ENCODE measurements at places on chromosomes 11 and 22.

GRCh38 chr11:19279451-19279850 is 38.7 kb upstream of the E2F8 start:
- DNase-seq = no peak

- DNase-seq = peak; percentile 17
Measured at GRCh38 chr22:43343262-43343669, at the start of gene SCUBE1. Gene SCUBE1 (minus strand): TSS chr22:43343372. CDS start chr22:43343261, 111 bp downstream.

DNA sequence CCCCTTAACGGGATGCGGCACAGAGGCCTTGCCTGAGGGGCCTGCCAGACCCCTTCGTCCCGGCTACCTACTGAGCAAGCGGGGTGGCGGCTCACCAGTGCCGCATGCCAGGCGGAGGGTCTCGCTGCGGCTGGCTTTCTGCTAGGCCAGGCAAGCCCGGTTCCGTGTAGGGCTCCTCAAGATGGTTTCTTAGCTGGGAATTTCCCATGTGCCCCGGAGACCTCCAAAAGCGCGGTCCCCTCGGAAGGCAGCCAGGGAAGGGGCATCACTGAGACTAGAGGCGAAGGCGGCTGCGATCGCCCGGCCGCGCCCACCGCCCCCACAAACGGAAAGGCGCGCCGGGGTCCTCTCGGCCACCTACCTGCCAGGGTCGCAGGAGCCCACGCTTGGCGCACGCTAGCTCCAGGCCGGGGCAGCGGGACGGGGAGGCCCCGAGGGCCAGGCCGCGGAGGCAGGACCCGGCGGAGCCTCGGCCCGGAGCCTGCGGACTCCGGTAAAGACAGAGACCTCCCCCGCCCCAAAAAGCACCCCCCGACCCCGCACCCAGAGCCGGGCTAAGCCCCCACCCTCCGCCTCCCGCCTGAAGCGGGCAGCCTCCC is 23.8 kb downstream of the MICAL3 start:
- DNase-seq = no peak

DNA sequence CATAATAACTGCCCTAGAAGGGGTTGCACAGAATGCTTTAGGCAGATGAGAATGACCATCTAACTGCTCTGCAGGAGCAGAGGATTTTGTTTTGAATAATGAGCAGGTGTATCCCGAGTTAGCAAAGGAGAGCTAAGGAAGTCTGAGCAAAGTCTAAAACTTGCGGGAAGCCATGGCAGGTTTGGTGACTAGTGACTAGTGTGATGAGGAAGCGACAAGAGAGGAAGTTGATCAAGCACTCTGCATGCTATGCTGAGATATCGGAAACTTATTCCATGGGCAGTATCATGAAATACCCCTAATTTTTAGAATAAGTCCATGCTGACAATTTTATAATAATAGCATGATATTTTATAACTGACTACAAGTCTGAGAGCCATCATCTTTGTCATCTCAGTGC is 12.9 kb downstream of the OLFML1 start:
- DNase-seq = no peak

DNA sequence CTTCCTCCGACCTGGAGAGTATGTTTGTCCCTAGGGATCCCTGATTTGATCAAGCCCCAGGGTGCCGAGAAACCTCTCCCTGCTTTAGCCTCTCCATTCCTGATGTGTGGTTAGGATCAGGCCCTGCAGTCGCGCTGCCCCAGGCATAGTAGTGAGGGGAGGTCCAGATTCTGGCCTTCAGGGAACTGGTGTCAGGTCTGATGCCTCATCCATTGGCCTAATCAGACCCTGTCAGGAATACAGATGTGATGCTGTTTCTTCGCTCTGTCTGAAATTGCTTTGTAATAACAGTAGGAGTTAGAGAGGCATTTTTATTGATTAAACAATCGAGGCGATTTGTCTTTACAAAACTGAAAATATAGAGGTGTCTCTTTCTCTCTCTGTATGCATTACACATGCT is 75.2 kb downstream of the GRIK4 start:
- DNase-seq = no peak

- DNase-seq = no peak
Measured at GRCh38 chr11:27058456-27058855, 17.8 kb downstream of the BBOX1 start.

DNA sequence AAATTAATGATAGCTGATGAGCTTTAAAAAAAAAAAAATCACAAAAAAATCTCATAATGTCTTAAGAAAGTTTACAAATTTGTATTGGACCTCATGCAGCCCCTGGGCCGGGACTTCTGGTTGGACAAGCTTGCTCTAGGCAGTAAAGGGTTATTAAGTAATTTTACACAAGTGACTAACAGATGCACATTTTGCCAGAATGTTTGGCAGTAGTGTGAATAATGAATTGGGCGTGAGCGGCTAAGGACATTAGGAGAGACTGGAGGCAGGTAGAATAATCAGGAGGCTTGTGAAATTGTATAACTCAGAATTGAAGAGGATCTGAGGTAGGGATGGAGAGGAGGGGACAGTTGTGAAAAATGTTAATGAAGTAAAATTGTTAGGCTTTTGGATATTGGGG is 77.4 kb downstream of the HIPK3 start:
- DNase-seq = no peak

DNA sequence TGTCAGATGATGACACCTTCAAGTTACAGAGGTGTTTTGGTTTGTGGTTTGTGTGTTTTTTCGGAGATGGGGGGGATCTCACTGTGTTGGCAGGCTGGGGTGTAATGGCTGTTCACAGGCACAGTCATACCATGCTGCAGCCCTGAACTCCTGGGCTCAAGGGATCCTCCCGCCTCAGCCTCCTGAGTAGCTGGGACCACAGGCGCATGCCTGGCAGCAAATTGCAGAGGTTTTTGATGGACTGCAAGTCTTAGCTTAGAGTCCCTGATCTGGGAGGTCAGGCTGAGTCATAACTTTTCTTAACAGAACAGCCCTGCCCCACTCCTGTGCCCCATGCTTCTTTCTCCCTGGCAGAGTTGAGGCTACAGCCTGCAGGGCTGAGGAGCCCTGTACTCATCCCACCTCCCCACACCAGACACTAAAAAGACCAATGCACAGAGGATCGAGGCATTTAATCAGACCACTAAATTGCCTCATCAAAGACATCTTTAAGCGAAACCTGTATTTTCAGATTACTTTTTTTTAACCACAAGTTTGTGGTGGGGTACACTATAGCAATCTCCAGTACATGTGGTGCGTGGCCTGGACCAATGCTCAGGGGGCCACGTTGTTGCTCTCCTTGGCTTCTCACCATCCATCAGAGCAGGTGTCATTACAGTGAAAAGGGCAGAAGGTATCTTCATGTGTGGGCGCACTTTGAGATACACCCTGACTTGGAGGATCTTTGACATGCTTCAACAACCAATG is 17.1 kb upstream of the ADORA2A start:
- no peak for DNase-seq

- DNase-seq = no peak
Measured at GRCh38 chr11:117335399-117335798, 7.7 kb downstream of the CEP164 start.

- no peak for DNase-seq
Measured at GRCh38 chr22:38452373-38453065, 2.5 kb downstream of the KCNJ4 start.

GRCh38 chr11:130404727-130405126 is 23.7 kb downstream of the ADAMTS8 start:
- no peak for DNase-seq

- no peak for DNase-seq
Measured at GRCh38 chr11:76169473-76169896, 36.8 kb downstream of the WNT11 start.

GRCh38 chr11:19375440-19375839 is 134.7 kb upstream of the E2F8 start:
- no peak for DNase-seq

DNA sequence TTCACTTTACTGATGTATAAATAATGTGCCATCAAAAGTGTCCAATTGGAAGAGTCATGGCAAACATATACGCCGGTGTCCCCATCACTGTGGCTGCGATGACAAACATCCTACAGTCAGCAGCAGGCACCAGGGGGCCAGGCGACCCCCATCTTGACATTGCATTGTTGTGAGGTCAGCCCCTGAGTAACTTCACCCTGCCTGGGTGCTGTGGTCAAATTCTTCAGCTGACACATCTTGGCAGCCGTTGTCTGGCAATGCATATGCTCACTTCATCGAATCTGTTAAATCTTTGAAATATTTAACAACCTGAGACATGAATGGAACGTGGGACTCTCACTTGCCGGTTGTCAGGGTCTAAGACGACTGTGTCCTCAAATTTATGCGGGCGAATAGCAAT is 430.9 kb downstream of the BRD1 start:
- DNase-seq = no peak

DNA sequence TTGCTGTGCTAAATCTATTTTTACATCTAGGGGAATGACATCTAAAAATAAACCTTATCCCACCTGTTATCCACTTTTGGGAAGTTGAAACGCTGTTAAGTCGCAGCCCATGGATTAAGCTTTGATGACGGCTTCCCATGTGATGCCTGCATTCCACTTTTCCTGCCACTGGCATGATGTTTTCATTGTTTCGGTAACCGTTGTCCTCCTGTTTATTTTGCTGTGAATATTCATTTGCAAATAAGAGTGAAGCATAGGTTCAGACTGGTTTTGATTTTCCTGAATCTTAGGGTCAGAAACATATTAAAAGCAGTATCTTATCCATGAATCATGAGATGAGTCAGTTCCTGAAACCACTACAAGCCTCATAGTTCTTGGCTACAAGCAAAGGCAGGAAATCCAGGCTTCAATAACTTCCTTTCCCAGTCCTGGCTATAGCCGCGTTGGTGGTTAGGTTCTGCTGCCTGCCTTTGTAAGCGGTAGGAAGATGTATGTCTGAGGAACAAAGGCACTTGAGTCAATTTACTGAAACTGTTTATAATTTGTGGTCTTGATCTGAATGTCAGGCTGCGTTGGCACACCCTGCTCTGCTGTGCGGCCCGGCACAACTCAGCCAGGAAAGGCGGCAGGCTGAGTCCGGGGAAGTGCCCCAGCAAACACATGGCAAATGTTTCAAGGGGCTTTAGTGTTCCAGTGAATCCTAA is 19.4 kb downstream of the TEAD1 start:
- DNase-seq = no peak

GRCh38 chr22:49892226-49892899 is 25.9 kb downstream of the ALG12 start:
- DNase-seq = no peak

DNA sequence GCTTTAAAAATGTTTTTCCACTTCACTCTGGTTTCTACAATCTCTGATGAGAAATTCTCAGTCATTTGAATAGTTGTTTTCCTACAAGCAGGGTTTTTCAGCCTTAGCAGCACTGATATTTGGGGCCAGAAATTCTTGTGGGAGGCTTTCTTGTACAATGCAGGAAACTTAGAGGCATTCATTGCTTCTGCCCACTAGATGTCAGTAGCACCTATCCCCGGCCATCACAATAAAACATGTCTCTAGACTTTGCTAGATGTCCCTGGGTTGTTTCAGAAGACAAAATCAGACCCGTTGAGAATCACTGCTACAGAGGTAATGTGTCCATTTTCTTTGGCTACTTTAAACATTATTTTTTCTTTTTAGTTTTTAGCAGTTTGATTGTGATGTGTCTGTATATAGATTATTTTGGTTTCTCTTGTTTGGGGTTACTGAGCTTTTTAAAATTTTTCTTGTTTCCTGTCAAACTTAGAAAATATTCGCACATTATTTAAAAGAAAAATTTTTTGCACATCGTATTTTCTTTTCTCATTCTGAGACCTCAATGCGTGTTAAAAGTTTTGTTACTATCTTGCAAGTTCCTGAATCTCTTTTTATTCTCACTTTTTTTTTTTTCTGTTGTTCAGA is 60.8 kb upstream of the CCDC179 start:
- no peak for DNase-seq

GRCh38 chr11:114167771-114168448 is 108.4 kb downstream of the ZBTB16 start:
- DNase-seq = no peak

GRCh38 chr22:36284171-36284571 is 31.2 kb downstream of the APOL1 start:
- DNase-seq = no peak

GRCh38 chr11:12216671-12217374 is 106.4 kb downstream of the MICAL2 start:
- no peak for DNase-seq

DNA sequence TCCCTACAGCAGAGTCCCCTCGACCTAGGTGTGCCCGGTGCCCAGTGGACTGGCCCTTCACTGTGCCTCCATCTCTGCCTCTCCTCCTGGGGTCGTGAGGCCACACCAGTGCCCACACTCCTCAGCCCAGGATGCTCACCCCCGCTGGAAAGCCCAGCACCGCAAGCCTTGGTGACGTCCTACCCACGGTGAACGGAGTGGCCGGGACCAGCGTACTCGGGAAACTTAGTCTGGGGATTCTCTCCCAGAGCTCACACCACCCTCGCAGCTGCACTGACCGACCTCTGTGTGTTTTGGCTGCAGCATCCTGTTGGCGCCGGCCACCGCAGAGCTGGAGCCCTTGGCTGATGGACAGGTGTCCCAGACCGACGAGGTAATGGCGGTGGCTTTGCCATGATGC is 35.5 kb upstream of the KRTAP5-7 start:
- DNase-seq = no peak

DNA sequence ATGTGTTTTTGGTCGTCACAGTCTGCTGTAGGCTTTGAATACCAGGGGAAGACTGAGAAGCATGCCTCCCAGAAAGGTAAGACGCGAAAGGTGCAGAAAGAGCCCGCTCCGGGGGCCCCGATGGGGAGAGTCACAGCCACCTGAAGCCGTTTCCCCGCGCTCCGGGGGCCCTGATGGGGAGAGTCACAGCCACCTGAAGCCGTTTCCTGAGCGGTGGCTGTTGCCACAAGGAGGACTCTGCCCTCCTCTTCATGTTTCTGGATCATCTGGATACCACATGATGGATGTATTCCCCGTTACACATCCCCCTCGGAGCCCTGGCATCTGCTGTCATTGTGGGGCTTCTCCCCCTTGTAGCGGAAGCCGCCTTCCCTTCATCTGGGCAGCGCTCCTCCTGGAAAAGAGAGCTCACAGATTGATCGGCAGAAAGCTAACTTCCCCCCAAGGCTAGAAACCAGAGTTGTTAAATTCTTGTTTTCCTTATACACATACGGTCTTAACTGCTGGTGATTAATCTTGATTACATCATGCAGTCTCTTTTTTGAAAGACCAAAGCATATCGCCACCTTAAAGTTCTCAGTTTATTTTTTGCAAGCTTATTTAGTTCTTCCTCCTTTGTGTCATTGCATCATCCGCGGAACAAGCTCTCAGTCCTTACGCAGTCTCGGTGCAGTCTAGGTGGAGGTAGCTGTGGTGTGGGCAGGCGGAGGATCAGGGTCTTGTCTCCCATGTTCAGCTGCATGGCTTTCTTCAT is 17.5 kb downstream of the CTTN start:
- no peak for DNase-seq
